ENCODE measurements at places on chromosomes 5 and 9.

DNA sequence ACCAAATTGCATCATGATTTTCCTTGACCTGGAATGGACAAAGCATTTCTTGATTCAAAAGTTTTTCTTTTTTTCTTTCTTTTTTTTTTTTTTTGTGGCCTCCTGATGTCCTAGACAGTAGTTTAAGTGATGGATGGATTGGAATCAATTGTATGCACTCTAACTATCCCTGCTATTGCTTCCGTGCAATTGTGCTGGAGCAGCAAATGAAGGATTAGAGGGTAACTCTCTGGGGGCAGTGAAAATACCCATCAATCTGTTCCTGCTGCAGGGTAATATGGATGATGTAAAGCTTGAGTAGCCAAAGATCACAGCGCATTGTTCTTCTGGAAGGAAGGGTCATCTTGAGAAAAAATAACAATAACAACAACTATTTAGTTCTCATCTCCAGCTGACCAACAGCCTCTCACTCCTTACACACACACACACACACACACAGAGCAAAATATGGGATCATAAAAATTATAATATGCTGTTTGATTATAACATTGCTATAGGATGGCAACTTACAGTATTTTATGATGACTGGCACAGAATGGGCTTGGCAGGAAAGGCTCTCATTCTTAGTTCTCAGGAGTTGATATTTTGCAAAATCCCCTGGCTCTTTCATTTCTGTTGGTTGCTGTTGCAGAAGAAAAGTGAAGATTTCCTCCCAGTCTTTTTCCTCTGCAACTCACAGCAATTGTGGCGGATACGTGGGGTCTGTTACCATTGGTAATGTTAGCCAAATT is 160.9 kb upstream of the DMAC1 start:
- DNase-seq, result no peak

DNA sequence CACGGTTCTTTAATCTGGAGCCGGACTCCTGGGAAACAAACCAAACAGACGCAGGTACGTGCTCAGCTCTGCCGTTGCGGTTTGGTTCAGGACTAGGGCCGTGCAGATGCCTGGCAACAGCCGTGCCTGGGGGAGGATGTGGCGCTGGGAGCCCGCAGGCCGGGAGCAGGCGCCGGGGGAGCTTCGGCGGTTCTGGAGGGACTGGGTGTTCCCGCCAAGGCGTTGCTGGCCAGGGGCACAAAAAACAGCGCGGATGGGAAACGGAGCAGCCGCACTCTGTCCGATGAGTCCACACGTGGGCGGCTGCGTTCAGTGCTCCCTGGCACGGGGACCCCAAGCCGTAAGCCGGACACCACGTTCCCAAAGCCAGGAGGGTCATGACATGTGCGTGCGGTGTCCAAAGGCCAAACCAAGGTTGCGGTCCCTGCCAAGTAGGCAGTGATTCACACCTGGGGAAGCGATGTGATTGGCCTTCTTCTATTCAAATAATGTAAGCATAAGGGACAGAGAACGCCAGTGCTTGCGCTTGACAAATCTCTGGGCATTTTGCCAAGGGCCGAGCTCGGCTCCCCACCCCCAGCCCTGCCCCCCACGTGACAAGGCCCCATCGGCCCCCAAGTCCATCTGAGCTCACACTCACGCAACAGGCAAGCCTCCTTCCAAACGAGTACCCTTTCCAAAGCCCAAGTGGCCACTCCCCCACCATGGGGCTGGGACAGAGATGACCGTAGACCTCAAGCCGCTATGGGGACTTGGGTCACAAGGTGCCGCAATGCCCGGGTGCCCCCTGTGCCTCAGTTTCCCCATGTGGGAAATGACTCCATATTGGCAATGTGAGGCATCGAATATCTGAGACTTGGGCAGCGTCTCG is 49.7 kb upstream of the NKD2 start:
- DNase-seq, result no peak

DNA sequence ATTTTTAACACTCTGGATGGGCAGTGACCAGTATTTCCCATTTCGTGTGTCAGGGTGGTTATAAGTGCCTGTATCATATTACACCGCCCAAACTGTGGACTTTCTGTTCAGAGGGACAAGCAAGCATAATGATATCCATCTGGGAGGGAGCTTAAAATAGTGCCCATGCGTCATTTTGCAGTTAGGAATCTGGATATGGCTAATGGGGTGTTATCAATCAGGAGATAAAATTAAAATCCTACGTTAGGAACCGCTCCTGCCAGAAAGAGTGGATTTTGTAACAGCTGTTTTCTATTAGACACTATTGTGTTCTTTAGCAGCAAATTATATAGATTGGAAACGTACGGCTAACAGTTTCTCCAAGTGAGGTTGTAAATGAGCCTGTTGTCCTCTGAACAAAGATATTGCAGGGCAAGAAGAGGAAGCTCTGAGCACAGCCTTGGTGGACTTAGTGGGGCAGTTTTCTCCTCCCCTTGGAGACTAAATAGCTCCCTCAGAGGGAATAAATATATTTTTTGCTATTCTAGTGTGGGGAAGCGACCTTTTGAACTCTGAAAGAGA is 160.4 kb downstream of the SPATA31D1 start:
- no peak for DNase-seq

DNA sequence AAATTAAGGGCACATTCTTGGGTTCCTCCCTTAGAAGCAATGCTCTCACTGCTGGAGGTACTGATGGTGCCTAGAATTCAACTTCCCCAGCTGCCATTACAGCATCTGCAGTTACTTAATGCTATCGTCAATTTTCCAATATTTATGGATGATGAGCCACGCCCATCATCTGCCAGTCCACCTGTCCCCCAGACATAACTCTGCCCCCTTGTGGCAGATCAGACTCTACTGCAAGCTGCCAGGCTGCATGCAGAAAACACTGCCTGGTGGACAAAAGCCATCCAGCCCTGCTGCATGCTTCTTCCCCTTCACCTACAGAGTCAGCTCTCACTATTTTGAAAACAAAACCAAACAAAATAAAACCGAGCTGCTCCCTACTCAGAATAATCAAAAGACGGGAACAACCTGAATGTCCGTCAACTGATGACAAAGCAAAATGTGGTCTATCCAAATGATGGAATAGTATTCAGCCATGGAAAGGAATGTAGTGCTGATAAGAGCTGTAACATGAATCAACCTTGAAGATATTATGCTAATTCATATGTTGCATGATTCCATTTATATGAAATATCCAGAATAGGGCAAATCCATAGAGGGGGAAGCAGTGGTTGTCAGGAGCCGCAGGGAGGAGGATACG is 66.4 kb downstream of the RETREG1 start:
- DNase-seq, result no peak

- no peak for DNase-seq
Observed at GRCh38 chr5:126742425-126742824, 34.5 kb upstream of the LMNB1 start.

DNA sequence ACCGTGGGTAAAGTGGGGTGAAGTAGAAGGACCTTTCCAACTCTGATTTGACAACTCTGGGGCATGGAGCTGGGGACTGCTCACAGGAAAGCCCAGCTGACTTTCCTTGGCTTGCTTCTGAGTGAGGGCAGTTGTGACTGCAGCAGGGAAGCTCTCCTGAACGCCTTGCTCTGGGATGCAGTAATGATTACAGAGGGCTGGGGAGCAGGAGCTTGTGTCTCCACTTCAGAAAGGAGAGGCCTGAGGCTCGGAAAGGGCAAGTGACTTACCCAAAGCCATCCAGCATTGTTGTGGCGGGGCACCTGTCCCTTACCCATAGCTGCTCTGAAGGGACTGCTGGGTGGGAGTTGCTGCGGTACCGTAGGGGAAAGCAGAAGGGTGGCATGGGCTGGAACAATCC is 41.2 kb downstream of the GSN start:
- no peak for DNase-seq

GRCh38 chr5:138482638-138483037 is 17.4 kb downstream of the EGR1 start:
- DNase-seq, result no peak

DNA sequence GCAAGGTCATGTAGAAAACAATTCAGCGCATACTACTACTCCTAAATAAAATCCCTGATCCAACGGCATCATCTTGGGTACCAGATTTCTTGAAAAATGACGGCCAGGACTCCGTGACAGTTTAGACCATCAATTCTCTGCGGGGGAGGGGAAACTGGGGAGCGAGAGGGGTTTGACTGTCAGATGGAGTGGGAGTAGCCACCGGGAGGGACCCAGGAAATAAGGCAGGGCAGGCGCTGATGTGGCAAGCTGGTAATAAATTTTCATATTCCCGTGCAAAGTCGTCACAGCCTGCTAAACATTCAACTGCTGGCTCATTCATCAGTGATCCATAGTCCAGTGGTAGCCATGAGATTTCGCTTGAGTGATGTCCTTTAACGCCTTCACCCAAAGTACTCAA is 457 bp upstream of the CDH18 start:
- no peak for DNase-seq

GRCh38 chr9:110152704-110153374 is 55.1 kb downstream of the C9orf152 start:
- no peak for DNase-seq

GRCh38 chr5:2334719-2335118 is 416.8 kb downstream of the IRX2 start:
- no peak for DNase-seq

DNA sequence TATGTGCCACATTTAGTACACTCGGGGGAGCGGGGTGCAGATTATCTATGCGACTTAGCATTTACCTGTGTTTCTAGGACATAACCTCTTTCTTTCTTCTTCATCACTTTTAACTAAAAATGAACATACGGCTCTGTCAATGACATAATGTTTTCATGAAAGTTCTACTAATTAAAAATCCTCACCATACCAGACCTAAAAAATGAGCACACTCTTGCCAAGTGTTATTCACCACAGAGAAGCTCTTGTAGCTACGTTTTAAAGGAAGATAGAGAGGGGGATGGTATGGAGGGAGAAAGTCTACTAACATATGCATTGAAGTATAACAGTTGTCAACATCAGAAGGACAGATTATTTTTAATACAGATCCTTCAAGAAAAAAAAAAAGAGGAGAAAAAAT is 1.6 kb downstream of the CDH10 start:
- DNase-seq, result no peak

DNA sequence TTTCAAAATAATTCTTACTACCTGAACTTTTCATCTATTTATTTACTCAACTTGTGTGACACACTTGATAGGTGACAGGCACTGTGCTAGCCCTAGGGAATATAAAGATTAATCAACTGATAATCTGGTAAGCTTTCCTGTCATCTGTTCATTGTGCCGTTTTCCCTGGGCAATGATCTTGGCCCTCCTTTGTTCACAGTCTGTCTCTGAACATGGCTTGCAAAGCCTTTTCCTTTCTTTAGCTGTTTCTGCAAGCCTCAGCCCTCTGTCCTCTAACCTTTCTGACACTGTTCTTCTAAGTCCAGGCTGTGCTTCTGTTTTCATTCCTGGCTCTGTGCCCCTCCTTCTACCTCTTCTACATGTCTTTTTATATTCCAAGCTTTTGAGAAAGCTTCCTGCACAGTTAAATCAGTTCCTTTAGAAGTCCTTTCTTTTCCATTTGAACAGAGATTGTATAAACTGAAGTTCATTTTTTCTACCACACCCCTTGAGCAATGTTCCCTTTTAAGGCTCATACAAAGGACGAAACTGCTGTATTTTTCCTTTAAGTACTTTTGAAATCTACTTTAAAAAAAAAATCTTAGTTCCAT is 803.0 kb upstream of the ZNF608 start:
- no peak for DNase-seq

- no peak for DNase-seq
Observed at GRCh38 chr5:75922480-75922879, 160.7 kb upstream of the SV2C start.

DNA sequence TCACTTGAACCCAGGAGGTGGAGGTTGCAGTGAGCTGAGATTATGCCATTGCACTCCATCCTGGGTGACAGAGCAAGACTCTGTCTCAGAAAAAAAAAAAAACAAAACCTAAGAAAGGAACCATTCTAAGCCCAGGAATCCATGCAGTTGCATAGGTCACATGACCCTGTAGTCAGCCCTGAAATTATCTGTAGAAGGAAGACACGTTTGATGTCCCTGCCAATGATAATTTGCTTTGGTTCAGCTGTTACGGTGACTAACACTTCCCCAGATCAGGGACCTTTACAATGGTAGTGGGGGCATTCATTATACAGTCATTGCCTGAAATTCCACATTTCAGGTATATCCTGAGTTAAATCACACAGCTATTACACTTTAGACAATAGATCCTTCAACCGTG is 50.5 kb downstream of the PRKACG start:
- no peak for DNase-seq

DNA sequence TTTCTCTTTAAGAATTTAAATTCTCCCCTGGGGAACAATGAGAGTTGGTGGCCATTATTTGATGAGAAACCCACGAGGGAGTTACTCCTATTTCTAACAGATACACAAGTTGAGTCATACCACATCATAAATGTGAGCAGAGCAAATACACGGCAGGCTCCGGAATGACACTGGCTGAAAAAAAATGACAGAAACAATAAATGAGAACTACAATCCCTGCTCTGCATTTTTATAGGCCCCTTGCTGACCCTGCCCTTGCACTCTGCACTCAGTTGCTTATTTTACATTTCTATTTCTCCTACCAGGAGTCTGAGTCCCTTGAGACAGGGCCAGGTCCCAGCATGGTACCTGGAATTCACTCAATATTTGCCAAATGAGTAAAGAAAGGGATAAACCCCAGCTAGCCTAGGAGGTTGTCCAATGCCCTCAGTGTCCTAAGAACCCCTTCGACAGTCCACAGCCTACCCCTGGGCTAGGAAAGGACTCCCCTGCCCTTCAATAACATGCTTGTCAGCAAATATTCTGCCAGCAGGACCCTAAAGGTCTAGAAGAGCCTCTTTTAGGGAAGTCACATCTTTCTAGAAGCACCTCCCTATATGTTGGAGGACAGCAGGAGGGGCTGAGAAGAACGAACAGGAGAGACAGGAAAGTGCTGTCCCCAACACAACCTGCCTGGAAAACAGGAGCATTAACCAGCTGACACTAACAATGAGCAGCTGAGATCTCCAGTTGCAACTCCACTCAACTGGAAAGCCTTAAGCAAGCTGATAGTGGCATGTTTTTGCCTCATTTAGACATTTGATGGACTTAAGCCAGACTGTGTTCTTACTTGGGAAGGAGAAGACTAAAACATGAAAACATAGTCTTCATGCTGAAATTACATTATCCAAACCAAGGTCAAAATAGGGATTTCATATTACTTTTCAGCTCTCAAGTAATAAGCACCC is 191.2 kb downstream of the ACTL7B start:
- DNase-seq, result no peak

DNA sequence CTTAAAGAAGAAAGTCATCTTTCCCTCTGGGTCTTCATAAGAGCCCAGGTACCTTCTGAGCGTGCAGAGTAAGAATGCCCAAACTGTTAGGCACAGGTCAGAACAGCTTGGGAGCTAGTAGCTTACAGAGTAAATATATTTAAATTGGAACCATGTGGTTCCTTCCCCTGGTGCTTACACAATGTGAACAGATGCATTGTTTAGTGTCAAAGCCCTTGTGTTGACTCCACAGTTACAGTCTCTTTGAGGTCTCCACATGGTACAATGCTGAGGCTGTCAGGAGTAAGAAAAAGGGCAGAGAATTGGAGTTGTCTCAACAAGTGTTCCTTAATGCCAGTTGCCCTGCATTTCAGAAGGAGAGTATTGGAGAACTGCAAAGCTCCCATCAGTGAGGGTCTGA is 188.5 kb downstream of the PAPPA start:
- no peak for DNase-seq

Data from CD4-positive, alpha-beta T cell treated with Interferon gamma for 1 hour (primary cell).